Activated T-cell treated with anti-CD3 and anti-CD28 coated beads, Interleukin-2, amount 50 U/mL, for 48 hours (primary cell): ENCODE measurements at places on chromosomes 2 and 18.

- no peak for DNase-seq
Measured at GRCh38 chr2:58794103-58794502, 553.0 kb upstream of the FANCL start.

DNA sequence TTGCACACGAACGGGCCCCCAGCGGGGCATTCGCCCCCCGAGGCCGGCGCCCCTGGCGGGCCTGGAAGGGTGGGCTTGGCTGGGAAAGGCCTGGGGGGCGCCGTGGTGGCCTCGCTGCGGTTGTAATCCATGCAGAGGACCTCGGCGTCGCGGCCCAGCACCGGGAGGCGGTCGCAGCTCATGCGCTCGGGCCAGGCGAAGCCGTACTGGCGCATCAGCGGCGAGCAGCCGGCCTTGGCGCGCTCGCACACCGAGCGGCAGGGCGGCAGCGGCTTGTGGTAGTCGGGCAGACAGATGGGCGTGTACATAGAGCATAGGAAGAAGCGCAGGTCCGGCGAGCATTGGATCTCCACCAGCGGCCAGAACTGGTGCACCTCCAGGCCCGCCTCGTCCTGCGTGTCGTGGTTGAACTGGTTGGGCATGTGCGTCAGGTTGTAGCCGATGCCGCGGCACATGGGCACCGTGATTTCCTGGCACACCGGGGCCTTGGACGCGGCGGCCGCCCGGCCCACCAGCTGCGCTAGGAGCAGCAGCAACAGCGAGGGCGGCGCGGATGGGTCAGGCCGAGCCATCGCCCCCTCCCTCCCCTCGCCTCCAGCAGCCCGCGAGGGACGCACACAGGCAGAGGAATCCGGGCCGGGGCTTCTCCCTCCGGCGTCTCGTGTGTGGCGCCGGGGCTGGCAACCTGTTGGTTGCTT, 1.4 kb downstream of the FZD5 start:
- DNase-seq: peak; percentile 59

DNA sequence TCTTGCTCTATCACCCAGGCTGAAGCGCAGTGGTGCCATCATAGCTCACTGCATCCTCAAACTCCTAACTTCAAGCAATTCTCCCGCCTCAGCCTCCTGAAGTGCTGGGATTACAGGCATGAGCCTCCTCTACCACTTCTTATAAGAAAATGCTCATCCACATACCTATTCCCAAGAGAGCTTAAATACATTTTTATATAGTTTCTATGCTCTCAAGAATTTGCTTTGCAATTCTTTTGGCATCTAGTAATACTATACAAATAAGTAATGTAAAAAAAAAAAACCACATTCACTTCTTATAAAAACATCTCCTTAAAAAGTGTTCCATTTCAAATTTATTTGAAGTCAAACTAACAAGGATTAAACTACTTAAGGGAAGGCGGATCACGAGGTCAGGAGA, 197.3 kb downstream of the DNAH7 start:
- DNase-seq: no peak

GRCh38 chr2:159968279-159968900, 94.0 kb downstream of the PLA2R1 start:
- peak; percentile 21 for DNase-seq

GRCh38 chr2:157053876-157054275, 203.6 kb upstream of the GALNT5 start:
- DNase-seq: no peak

- no peak for DNase-seq
Measured at GRCh38 chr2:62266433-62267038, 70.6 kb downstream of the B3GNT2 start.

- no peak for DNase-seq
Measured at GRCh38 chr2:237157780-237158102, 72.1 kb downstream of the COPS8 start.

DNA sequence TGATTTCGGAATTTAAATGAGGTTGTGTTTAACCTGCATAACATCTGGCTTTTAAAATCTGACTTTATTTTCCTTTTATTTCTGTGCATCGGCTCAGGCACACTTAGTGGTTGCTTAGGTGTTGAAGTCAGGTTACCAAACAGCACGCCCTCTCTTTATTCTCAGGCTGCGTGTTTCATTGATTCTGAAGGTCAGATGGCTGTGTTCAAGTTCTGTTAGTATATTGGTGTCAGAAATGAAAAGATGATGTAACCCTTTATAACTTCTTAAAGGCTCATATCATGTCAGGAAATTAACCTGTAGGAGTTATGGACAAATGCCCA, 246.5 kb downstream of the LDLRAD4 start:
- no peak for DNase-seq

DNA sequence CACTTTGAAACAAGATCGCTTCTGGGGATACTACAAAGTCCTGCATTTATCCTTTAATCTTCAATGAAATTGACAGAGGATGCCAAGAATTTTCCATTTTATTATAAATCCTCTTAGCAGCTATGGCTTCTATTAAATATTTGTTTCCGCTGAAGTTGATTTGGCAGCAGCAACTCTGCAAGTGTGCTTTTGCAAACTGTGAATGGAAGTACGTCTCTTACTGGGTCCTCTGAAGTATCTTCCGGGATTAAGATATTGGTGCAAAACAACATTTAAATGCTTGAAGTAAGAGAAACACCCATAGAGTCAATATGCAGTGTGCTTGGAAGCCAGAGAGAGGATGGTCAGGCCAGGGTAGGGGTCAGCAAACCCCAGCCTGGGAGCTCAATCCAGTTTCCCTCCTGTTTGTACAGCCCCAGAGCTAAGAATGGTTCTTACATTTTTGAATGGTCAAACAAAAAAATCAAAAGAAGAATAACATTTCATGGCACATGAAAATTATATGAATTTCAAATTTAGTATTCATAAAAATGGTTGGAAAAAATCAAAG, 13.6 kb downstream of the CCDC68 start:
- no peak for DNase-seq

DNA sequence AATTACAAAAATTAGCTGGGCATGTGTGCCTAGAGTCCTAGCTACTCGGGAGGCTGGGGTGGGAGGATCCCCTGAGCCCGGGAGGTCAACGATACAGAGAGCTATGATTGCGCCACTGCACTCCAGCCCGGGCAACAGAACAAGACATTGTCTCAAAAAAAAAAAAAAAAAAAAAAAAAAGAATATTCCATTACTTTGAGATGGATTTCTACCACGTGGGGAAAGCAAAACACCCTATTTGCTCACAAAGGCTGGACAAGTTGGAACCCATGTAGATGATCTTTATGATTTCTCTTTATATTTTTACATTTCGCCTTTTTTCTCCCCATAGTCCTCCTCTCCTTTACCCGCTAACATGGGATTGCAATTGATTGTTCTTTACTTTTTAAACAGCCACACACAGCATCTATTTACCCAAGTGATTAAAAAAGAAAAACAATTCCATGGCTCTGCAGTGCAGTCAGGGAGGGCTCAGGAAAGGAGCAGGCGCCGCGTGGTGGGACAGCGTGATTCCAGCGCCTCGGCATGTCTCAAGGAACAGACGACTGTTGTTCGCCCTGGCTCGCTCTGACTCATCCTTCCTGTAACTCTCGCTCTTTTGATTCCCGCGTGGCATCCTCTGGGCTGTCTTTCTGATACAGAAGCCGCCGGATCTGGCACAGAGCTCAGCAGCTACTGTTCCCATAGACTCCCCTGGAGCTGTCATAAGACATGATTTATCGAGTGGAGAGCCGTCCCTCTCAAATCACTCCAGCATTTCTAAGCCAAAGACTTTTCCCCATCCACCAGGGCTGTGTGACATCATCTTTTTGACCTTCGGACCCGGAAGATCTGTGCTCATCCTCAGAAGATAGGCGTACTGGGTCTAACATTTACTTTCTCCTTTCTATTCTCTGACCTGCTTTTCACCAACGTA, 230.4 kb upstream of the AGAP1 start:
- no peak for DNase-seq

DNA sequence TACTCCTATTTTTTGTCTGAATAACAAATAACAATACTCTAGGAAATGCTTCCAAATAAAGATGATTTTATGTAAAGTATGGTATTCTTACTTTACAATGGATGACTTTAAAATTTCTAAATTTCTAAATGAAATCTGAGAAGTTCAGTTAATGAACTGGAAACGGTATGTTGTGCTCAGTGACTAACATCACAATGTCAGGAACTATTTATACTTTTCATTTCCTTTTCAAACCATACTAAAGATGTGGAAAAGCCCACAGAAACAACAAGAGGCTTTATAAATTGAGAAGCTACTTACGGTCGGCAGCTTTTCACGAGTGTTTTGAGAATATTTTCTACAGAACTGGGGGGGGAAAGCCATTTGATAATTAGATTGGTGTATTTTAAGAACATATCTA, 31.1 kb downstream of the PSME4 start:
- no peak for DNase-seq

DNA sequence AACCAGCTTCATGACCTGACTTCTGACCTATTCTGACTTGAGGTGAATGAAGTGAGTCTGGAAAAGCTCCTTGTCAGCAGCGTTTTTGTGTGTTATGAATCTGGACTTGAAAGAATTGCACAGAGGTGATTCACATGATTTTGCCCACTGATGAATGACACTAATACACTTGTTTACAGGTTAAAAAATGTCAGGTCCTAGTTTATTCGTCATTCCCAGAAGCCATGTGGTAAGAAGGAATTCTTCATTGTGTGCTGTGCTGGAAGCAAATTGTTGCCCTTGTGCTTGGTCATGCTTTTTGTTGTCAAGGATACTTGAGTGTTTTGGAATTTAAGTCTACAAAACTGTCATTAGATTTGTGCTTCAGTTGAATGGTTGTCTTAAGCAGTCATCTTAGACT, 15.5 kb downstream of the SEC11C start:
- DNase-seq: no peak

DNA sequence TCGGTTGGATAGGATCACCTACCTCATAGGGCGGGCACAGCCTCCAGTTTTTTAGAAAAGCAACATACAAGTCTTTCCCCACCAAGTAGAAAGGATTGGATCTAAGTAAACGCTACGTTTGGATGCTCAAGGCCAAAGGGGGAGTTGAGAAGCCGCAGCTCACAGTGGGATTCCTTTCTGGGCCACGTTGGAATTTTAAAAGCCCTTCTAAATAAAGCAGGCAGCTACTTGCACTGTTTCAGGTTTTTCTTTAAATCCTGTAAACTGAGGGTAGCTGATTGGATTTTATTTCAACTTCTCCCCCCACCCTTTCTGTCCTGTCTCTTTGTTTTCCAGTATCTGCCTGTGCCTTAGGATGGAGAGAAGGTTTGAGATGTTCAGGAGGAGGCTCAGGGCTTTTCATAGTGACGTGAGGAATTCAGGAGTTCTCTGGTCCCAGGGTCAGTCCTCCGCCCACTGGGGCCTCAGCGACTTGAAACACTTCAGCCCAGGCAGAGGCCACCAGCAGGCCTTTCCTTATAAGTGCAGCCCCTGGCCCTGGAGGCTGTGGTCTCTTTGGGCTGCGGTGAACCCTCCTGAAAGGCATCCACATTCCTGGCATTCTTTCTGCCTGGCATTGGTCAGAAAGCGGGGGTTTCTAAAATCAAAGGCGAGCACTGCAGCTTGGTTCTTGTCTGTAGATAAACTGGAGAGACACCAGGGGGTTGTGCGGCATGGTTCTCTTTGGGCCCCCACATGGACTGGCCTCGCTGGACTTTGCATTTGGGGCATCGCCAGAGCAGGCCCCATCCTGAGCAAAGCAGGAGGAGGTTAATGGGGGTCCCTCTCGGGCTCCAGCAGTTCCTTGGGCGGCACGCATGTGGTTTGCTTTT, 44.5 kb downstream of the SH3BP4 start:
- no peak for DNase-seq

GRCh38 chr2:219442256-219443015, 7.8 kb downstream of the SPEG start:
- no peak for DNase-seq

- DNase-seq: no peak
Measured at GRCh38 chr2:164976301-164976700, 21.0 kb upstream of the SLC38A11 start.

- no peak for DNase-seq
Measured at GRCh38 chr18:41938445-41938844, 16.6 kb upstream of the PIK3C3 start.

DNA sequence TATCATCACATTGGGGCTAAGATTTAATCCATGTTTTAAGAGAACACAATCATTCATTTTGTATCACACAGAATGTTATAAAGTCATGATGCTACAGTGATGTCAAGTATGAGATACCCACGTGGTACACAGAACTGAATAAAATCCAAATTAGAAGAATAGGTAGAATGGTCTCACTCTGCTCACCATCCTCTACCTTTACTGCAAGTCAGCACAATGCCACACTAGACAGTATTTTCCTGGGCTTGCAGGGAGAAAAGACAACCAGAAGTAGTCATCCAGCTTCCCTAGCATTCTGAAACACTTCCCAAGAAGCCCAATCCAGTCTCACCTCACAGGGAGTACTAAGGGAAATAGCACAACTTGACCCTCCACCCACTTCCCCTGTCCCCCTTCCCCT, 856.2 kb upstream of the NRXN1 start:
- DNase-seq: no peak

- DNase-seq: no peak
Measured at GRCh38 chr18:48713309-48713708, 174.5 kb downstream of the CTIF start.

DNA sequence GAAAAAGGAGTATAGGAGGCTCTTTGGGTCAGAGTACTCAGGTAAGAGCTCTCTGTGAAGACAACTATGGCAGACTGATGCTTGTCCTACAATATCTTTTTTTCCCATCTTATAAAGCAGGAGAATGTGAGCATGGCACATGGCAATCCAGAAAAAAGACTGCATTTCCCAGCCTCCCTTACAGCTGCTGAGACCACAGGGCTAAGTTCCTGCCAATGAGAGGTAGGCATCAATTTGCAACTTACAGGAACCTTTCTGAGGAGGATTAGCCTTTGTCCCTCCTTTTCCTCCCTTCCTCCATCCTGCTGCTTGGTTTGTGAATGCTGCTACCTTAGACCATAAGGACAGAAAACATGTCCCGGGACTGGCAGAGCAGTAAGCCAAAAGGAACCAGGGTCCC, 37.8 kb upstream of the ST8SIA5 start:
- DNase-seq: no peak

DNA sequence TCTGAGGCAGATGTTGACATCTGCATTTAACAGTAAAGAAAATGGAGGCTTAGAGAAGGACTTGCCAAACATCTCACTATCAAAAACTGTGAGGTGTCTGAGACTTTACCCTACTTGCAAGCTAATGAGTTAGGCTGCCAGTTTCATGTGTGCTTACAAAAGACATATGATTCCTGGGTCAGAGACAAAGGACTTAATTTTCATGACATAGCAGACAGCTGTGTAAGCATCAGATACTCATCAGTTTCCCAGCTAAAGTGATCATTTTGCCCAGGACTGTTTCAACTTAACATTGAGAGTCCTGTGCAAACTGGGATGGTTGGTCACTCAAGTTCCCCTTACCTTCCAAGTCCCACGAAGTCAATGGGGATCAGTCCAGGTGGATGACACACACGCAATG, 18.9 kb upstream of the DAPL1 start:
- no peak for DNase-seq

DNA sequence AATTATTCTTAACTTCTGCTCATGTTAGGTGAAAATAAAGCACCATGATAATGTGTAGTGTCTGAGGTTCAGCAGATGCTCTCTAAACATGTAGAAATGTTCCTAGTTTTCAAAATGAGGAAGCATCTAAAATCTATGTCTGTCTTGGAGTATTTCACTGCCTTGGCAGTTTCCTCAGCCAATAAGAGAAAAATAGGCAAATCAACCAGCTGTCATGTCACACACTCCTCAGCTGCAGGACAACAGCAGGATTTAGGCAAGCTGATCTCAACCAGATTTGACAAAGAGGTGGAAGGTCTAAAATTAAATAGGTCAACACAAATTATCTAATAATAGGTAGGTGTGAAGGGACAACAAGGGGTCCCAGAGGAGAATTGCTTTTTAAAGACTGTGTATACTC, 164.1 kb upstream of the BOD1L2 start:
- DNase-seq: no peak
